ENCODE measurements at places on chromosomes 5 and 9.
A peak's percentile ranks its signal among the peaks of the same experiment; 100 is the strongest.

DNA sequence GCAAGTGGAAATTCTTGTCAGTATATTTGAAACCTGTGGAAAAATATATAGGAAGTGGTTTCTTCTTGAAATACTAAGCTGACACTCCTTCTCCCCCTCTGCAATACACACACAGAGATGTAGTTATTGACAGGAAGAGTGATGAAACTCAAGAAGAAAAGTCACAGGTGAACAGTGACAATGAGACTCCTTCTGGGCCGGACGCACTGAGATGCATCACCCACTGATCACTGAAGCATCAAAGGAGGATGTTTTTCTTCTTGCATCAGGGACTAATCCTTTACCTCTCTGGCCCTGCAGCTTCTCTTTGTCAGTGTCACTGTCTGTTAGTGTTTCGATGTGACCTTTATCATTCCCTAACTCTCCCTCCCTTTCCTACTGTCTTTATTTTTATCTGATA lies 1864.2 kb upstream of the C9orf72 start:
- no peak for DNase-seq

DNA sequence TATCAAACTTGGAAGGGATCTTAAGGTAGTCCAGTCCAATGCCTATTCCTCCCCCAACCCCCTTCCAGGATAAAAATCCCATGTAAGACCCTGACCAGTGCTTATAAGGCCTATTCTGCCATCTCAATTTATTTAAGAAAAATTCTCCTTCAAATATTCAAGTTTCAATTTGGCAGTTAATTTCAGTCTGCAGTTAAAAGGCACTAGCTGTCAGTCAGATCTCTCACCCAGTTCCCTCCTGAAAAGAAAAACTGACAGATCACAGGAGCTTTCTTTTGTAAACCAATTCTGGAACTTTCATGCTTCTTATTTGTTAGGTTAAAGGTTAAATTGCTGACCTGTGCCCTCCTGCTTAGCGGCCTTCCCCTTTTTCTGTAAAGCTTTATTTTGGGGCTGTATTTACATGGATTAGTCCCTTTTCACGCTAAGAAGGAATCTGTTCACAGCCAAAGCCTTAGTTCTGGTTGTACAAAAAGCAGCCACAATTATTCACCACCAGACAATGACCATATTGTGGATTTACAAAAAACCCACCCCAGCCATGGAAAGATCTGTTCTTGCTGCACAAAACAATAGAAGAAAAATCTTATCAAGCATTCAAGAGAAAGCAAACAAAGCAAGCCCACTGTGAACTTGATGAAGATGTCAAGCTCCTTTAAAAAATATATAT lies 68.7 kb downstream of the DENND1A start:
- DNase-seq: no peak

GRCh38 chr5:81007637-81008027 lies 47.5 kb downstream of the RASGRF2 start:
- DNase-seq: no peak

DNA sequence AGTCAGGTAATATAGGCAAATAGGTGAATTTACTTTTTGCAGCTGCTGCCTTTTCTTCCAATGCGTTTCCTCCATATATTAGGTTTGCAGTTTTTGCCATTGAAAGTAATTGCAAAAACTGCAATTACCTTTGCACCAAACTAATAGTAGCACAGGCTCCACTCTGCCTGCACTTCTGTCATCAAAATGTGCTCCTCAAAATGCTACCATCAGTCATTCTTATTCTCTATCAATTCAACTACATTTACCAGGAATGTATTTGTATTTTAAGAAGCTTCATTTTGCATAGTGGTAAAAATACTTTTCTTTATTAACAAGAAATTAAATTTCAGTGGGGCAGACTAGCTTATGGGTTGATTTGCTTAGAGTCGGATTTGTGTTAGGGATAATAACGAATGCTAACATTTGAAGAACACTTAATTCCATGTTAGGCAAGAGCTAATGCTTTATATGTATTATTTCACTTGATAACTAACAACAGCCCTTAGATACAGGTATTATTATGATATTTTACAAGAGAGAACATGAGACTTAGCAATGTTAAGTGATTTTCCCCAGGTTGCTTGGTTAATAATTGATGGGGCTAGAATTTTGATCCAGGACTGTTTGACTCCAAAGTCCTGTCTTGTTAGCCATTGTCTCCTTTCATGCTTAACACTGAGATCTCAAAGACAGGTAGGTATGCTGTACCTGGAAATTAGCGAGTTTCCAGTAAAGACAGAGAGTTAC lies 300.4 kb downstream of the MAN2A1 start:
- no peak for DNase-seq

DNA sequence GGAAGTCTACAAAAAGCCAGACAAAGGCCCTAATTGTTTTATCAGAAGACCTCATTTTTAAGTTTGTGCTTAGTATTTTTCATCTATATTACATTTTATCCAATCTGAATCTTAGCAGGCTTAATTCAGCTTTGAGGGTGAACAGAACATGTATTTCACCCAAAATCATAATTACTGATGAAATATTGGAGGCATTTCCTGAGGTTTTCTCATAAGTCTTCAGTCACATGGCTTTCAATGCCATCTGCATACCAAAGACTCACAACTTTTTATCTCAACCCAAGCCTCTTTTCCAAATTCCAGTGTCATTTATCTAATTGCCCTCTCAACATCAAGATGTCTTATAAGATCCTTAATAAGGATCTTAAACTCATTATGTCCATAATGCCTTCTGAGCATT lies 150.8 kb downstream of the TTC39B start:
- no peak for DNase-seq

- DNase-seq: no peak
These were observed at the start of gene RGS14 for GRCh38 chr5:177357459-177358351. RGS14 (plus strand) TSS chr5:177357924; CDS start chr5:177358025, 101 bp downstream.

- DNase-seq: no peak
These were observed 211.3 kb downstream of the FAM114A2 start for GRCh38 chr5:153827397-153827796.

GRCh38 chr9:136695955-136696354 lies 8.7 kb upstream of the AGPAT2 start:
- no peak for DNase-seq

DNA sequence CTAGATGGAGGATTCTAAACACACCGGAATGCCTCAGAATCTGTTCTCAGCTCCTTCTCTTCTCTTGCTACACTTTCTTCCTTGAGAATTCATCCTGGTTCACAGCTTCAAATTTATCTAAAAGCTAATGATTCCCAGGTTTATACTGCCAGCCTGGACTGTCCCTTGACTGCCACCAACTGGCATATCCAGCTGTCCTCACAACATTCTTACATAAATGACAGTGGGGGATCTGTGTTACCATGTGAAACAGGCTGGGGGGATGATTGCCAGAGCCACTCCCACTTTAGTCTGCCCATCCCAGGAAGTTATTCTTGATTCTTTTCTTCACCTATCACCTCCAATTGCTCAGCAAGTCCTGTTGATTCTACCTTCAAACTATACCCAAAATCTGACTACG lies 27.2 kb upstream of the ZFR start:
- DNase-seq: no peak

- peak; percentile 14 for DNase-seq
These were observed 647 bp downstream of the SMARCA2 start for GRCh38 chr9:2015581-2016407.

DNA sequence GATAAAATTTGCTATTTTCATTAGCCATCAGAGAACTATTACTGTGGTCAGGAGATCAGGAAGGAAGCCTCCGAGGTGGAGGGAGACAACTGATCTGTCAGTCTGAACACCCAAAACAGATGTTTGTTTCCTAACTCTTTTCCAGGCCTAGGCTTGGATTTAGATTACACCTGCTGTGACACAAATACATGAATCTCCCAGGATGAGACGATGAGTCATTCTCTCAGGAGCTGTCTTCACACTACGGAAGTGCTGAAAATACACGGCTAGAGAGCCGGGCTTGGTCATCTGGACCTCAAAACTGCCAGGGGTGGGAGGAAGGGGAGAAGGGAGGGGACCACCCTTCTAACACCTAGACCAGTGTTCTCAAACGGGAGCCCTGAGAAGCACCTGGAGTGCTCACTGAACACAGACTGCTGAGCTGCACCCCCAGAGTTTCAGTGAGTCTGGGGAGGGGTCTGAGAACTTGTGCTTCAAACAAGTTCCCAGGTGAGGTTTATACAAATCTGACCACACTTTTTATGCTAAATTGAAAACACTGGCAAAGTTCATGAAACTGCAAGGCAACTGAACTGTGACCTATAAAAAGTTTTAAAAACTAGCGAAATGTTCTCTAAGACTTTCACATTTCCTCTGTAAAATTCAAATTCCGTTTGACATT lies 80.3 kb upstream of the EQTN start:
- DNase-seq: no peak

DNA sequence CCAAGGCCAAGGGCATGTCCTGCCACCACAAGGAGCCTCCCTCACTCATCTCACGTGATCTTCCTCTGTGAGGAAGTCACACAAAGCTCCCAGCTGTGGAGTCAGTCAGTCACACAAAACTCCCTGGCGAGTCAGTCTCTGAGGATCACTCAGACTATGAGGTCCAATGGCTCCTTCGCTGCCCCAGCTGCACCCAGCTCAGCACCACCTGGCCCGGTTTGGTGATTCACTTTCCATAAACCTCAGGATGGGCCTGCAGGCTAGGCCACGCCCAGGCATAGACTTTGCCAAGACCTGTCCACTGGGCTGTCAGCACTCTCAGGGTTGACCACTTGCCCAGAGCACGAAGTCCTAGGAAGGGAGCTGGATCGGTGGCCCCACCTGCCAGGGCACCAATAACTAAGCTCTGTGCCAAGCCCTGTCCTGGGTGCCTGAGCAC lies 233.8 kb downstream of the HSPA4 start:
- no peak for DNase-seq
